AG09309 (cell line): ENCODE measurements at places on chromosomes 6 and 20.

- no peak for DNase-seq
These were observed 375.7 kb upstream of the MARCKS start for GRCh38 chr6:113481458-113481857.

DNA sequence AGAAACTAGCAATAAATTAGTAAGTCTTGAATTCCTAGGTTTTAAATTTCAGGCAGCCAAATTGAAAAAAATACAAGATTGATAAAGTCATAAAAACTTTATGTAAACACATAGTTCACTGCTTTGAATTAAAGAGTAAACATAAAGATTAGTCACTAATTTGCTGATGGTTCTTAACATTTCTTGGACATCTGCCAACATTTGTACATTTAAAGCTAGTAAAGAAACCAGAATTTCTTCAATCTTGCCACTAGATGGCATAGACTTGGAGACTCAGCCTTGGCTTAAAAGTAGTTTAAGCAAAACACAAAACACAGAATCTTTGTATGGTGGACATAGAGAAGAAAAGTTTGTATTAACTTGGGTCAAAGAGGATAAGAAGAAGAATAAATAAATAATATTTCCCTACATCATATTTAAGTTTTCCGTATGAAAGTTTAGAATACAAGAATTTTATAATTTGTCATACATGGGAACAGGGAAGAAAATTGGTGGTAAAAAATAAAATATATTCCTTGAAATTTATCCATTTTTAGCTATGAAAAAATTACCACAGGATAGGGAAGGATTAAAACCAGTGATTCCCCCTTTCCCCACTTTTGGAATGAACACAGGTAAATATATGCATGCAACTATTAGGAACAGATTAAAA is 41.7 kb upstream of the FAM135A start:
- peak; percentile 42 for DNase-seq

- no peak for DNase-seq
These were observed 2.1 kb upstream of the ZBTB12 start for GRCh38 chr6:31903957-31904356.

GRCh38 chr6:35197196-35197595 is 16.6 kb upstream of the SCUBE3 start:
- no peak for DNase-seq

- no peak for DNase-seq
These were observed 412.5 kb downstream of the GJA1 start for GRCh38 chr6:121847806-121848522.

GRCh38 chr20:23147964-23148730 is 62.0 kb upstream of the CD93 start:
- peak; percentile 54 for DNase-seq
